WTC11 (cell line): ENCODE measurements at places on chromosomes 1 and 21. TPM values are rescaled to one million over a fixed set of nuclear protein-coding genes. Genes with fewer than 3 reads are reported as not detected.

OPRD1 gene
- total RNA-seq, result 2.2 to 3.1 TPM (median 2.5 TPM) in 3 replicates

SASS6 gene
- 13.0 to 13.6 TPM (median 13.6 TPM) in 3 replicates for total RNA-seq

SAMD11 gene
- 1.7 to 2.7 TPM (median 2.3 TPM) in 3 replicates for total RNA-seq

FCGR2B gene
- 0.09 to 0.11 TPM in 2 of 3 replicates, not detected in the other for total RNA-seq

NPR1 gene
- 13.2 to 16.5 TPM (median 15.9 TPM) in 3 replicates for total RNA-seq

KCNJ6 gene
- 0.23 to 0.35 TPM (median 0.34 TPM) in 3 replicates for total RNA-seq

RGS1 gene
- 0.14 to 0.22 TPM in 2 of 3 replicates, not detected in the other for total RNA-seq

FCRL6 gene
- not detected in 3 replicates for total RNA-seq

- DNase-seq, result no peak
Observed at GRCh38 chr1:218433744-218434143, 88.6 kb downstream of the TGFB2 start.

- DNase-seq, result no peak
Observed at GRCh38 chr1:240732390-240732789, 120.4 kb upstream of the GREM2 start.

DNA sequence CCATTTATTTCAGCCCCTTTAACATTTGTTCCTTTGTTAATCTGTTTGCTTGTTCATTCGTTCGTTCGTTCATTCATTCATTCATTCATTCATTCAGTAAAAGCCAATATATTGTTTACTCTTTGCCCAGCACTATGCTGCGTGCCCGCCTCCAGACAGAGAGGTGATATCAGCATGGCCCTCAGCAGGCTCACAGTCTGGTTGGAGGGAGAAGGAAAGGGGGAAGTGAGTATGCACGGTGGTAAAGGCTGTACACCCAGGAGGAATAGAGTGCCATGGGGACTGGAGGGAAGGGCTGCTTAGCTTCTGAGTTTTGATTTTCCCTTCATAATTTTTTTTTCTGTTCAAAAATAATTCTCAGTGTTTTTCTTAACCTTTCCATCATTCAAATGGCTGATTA is 144.7 kb downstream of the NOS1AP start:
- DNase-seq, result no peak

DNA sequence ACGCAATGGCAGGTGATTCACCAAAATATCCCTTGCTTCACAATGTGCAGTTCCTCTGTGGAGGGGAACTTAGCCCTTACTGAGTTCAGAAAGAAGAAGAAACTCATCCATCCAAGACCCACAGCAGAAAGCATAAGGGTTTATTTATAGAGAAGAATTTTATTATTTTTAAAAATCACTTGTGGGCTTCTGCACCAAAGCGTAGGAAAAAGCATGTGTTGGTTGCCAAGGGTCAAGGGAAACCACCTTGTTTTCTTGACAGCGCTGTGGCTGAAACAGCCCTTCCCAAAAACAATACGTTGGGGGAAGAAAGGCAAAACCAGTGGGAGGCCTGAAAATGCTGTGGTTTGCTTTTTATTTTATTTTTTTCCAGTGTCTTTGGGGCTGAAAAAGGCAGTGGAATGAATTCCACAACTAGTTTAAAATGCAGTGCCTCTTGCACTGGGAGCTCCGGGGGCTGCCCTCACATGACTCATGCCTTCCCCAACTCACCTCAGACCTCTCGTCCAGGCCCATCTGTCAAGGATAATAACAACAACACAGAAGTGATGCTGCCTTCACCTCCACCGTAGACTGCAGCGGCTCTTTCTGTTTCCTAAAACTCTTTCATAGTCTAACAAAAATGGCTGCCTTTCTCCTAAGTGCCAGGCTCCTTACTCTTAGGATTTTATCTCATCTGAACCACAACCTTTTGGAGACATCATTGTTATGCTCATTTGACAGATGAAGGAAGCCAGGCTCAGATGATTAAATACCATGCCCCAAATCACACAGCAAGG is 224.2 kb upstream of the JUN start:
- DNase-seq, result no peak

GRCh38 chr1:220880726-220881506 is 1.7 kb downstream of the HLX start:
- DNase-seq, result no peak

DNA sequence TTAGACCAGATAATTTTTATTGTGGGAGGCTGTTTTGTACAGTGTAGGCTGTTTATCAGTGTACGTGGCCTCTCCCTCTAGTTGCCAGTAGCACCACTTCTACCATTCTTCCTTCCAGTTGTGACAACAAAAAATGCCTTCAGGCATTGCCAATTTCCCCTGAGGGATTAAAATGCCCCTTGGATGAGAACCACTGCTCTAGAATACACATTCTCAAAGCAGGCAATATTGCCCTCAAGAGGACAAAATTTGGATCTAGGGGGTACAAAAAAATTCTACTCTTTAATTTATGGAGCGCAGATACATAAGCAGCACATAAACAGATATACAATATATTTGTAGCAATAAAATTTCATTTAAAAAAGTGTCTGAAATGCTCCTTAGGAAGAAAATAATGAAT is 674.6 kb downstream of the PTPRC start:
- DNase-seq, result no peak

- no peak for DNase-seq
Observed at GRCh38 chr1:157882580-157882979, 41.0 kb upstream of the CD5L start.

DNA sequence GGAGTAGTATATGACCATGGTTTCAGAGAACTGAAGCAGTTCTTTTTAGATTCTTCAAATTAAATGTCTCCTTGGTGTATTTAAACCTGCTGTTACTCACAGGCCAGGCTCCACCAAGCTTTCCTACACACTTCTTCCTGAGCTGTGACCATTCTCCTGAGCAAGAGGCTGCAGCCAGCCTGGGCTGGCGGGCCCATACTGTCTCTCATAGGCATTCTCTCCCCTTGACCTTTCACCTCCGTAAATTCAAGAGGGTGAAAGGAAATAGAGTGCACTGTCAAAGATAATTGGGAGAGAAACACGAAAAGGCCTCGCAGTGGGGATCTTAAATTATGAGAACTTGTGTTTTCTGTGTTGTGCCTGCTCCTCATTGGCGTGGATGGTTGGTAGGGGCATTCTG is 2.3 kb downstream of the ARF1 start:
- no peak for DNase-seq

DNA sequence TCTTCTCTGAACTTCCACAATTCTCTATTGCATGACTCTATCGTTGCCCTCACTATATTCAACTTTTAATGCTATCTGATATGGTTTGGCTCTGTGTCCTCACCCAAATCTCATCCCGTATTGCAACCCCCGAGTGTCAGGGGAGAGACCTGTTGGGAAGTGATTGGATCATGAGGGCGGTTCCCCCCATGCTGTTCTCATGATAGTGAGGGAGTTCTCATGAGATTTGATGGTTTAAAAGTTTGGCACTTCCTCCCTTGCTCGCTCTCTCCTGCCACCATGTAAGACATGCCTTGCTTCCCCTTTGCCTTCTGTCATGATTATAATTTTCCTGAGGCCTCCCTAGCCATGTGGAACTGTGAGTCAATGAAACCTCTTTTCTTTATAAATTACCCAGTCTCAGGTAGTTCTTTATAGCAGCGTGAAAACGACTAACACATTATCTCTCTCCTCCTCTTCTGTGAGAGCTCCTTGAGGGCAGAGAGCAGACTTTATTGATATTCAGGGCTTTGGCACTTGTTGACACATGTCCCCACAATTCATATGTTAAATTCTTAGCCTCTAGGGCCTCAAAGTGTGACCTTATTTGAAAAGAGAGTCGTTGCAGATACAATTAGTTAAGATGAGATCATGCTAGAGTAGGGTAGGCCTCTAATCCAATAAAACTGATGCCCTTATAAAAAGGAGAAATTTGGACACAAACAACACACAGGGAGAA is 52.1 kb downstream of the ADCY10 start:
- DNase-seq, result no peak

- DNase-seq, result no peak
Observed at GRCh38 chr1:110676970-110677369, 2.2 kb upstream of the KCNA3 start.

DNA sequence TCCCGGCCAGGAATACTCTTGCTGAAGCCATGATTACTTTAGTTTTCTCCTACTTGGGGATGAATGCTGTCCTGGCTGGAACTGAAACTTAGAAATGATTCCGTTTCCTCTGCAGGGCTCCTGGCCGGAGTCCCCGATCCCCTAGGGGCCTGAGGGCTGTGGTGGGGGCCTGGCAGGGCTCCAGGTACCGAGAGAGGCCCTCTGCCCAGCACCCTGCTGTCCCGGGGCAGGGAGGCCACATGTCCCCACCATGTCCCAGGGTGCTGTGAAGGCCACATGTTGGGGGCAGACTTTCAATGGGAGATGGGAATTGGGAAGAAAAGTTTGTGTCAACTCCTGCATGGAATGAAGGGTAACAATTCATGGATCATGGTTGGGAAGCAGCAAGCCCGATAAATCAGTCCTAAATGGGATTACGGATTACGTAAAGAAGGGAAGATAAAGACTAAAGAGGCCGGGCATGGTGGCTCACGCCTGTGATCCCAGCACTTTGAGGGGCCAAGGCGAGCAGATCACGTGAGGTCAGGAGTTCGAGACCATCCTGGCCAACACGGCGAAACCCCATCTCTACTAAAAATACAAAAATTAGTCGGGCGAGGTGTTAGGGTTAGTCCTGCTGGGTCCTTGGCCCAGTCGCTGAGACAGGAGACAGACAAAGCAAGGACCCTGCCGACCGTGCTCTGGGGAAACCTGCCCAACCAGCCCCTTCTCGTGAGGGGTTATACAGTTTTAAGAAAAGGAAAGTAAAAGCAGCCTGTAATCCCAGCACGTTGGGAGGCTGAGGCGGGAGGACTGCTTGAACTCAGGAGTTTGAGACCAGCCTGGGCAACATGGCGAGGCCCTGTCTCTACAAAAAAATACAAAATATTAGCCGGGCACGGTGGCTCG is 37.6 kb downstream of the MORN1 start:
- no peak for DNase-seq

- peak; percentile 4 for DNase-seq
Observed at GRCh38 chr21:45592208-45592619, 50.0 kb upstream of the SLC19A1 start.

DNA sequence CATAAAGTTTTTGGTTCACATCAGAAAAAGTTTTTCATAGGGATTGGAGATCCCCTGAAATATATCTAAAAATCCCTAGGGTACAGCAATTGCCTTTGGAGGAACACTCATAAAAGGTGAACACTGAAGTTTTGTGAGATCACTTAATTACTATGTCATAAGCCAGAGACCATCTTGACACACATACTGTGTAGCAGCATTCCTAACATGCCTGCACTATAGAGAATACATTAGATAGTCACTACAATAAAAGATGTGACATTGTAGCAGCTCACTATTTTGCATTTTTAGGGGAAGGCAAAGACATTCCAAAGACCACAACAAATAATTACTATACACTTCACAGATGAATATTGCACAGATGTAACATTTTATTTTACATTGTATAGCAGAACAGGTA is 779.9 kb downstream of the KCNT2 start:
- DNase-seq, result no peak

DNA sequence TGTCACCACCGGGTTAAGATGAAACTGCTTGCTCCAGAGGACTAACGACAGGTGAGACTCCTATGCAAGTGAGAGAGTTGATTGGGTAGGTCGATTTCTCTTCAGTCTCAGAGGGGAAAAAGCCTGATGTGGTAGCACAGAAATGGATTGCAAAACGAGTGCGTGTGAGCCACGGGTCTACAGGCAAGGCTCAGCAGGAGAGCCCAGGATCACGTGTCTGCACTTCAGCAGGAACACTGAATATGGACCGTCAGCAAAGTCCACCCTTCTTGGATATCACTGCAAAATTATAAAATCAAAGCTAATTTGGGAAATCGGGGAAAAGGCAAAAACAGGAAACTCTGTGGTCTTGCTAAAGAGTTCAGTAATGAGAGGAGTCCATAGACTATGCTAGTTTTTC is 107.7 kb upstream of the ZNF648 start:
- no peak for DNase-seq

- DNase-seq, result peak; percentile 60
Observed at GRCh38 chr1:3533067-3534048, 78.0 kb downstream of the MEGF6 start.

- DNase-seq, result no peak
Observed at GRCh38 chr1:88327391-88328267, 356.4 kb upstream of the PKN2 start.
